CD4-positive, alpha-beta T cell treated with Interferon gamma for 1 hour (primary cell): ENCODE measurements at places on chromosomes 5 and 9.

- DNase-seq, result no peak
Observed at GRCh38 chr5:140267201-140267540, 35.7 kb downstream of the PFDN1 start.

DNA sequence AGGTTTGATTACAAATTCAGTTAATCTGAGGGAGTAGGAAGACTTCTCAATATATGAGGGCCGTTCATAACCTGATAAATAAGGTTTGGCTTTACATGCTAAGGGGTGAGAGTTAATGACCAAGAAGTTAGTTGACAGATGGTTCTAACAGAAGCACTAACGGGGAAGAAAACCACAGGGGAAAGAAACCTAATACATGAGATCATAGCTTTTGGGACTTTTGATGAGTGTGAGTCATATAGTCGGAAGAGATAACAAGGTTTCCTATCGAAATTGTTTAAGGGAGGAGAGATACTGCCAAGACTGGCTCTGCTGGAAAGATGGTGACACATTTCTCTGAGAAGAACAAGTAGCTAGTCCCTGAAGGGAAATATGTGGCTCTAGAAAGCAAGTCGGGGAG is 140.1 kb downstream of the COX7C start:
- no peak for DNase-seq

DNA sequence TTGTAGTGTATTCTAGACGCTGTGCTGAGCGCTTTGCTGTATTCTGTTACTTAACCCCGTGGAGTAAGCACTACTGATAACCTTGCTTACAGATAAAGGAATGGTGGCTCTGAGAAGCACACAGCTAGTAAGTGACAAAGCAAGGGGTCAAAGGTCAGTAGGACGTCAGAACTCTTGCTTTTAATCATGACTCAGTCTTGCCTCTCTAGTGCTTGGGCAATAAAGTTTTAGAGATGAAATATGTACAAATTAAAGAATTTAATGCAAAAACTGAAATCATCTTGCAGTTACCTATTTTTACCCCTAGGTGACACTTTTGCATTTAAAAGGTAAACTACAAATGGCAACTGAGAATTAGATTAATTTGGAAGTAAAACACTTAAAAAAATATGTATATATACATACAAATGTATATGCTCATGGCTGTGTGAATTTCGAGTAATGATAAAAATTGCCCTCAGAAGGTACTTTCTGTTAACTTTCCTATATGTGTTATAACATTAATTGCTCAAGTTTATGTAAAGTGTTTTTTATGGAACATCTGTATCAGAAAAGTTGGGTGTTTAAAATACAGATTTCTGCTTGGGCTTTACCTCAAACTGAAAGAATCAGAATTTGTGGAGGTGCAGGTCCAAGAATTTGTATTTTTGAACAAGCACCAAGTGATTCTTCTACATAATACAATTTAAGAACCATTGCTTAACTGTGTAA is 175.1 kb upstream of the DAB2 start:
- DNase-seq, result no peak

DNA sequence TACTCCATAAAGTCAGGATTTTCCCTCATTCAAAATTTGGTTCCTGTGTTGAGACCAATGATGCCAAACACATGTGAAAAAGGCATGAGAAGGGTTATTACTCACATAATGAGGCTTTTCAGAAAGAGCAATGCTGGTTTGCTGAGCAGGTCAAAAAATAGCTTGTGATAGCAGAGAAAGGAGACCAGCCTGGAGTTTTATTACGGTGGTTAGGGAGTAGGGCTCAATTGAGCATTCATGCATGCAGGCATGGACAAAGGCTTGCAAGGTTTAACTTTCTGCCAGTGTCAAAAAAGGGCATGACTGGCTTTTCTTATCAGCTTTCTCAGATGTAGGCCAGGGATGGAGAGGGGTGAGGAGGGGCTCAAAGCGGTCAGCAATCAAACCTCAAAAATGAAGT is 628.3 kb downstream of the DNAH5 start:
- no peak for DNase-seq

DNA sequence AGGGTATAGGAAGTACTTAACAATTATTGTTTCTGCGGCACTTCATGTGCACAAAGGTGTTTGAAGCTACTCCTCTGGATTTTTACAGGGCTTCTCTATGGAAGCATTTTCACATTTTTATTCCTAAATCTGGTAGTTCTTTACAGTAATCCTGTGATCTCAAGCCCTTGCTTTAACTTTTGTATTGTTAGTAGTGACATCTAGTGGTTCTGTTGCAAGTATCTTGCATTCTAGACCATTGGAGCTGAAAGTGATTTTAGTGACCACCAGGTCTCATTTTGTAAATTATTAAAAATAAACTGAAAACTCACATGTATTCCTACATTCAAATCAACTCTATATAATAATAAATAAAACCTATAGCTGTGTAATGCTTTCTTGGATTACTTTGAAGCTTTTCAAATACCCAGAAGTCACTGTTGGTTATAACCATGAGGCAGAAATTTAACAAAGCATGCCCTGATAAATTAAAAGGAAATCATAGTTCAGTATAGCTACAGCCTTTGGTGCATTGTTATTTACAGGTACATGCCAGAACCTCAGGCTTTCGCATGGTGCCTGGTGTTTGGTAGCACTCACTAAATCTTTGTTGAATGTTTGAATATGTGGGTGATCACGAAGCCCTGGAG is 18.9 kb downstream of the RPS23 start:
- DNase-seq, result no peak
